ENCODE measurements at places on chromosomes 5 and 9. TPM values are rescaled to one million over a fixed set of nuclear protein-coding genes. Genes with fewer than 3 reads are reported as not detected.
A peak's percentile ranks its signal among the peaks of the same experiment; 100 is the strongest.

DNA sequence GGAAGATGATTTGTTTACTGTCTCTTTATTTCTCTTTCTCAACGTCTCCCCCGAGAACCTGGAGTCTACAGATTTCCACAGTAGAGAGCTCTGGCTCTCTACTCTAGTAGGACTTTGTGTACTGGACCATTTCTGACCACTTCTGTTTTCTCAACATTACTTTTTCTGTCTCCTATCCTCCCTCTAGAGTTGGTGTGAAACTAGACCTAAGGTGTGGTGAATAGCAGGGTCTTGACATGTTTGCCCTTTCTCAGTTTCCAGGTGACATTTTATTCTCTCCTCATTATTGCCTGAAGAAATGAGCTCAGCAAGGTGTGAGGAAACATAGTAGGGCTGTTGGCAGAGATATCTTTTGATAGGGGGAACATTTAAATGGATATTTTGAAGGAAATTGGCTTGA lies 62.1 kb upstream of the IL6ST start:
- no peak overlapping the region for H3K27ac ChIP-seq
- no peak for DNase-seq
- H3K4me3 ChIP-seq: no peak overlapping the region
- no peaks in the 10 kb centered on the region for H3K4me1 ChIP-seq
- H3K27me3 ChIP-seq: no peaks in the 10 kb centered on the region
- H3K36me3 ChIP-seq: no peaks in the 10 kb centered on the region

GRCh38 chr5:177146891-177147638 lies 13.5 kb downstream of the NSD1 start:
- no peak for DNase-seq
- H3K4me1 ChIP-seq: peaks cover 2% of the 10 kb centered on the region
- H3K27me3 ChIP-seq: no peaks in the 10 kb centered on the region

GRCh38 chr5:175700991-175701390 lies 43.1 kb downstream of the HRH2 start:
- H3K4me1 ChIP-seq: no peaks in the 10 kb centered on the region
- H3K4me3 ChIP-seq: no peak overlapping the region
- no peaks in the 10 kb centered on the region for H3K27me3 ChIP-seq
- H3K36me3 ChIP-seq: peaks cover 2% of the 10 kb centered on the region
- H3K27ac ChIP-seq: no peak overlapping the region

DNA sequence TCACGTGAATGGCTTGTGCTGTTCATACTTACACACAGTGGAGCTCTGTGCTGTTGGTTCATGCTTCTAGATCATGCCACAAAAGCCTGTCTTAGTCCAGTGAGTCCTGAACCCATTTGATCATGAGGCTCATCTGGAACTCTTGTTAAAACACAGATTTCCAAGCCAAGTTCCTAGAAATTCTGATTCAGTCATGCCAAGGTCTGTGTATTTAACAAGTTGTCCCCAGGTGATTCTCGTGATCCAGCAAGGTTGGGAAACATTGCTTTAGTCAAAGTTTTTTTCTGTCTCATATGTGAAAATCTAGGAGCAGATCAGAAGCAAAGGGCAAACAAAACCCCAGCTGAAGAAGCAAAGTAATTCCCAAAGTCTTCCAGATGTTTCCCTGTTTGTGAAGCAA lies 112.5 kb upstream of the GAS1 start:
- H3K4me1 ChIP-seq: no peaks in the 10 kb centered on the region
- DNase-seq: no peak
- H3K36me3 ChIP-seq: no peaks in the 10 kb centered on the region
- H3K4me3 ChIP-seq: no peak overlapping the region
- no peak overlapping the region for H3K27ac ChIP-seq

DNA sequence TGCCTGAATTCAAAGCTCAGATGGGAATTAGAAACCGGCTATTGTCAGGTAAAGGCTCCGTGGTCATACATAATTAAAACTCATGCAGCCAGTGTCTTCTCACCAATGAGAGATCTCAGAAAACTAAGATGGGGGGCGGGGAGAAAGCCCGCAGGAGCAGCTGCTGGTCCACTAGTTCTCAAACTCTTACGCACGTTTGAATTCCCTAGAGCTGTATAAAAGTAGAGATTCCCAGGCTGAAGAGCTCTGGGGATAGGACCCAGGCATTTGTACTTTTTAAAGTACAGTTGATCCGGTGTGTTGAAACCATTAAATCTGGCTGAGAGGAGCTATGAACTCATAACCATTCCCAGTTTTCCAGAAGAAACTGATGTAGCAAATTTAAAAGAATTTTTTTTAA lies 68.5 kb downstream of the FRMD3 start:
- H3K4me3 ChIP-seq: no peak overlapping the region
- no peaks in the 10 kb centered on the region for H3K4me1 ChIP-seq
- H3K27ac ChIP-seq: peak overlapping the region; percentile 23
- no peaks in the 10 kb centered on the region for H3K27me3 ChIP-seq
- no peak for DNase-seq
- no peaks in the 10 kb centered on the region for H3K36me3 ChIP-seq

- no peaks in the 10 kb centered on the region for H3K4me1 ChIP-seq
- no peak for DNase-seq
- no peaks in the 10 kb centered on the region for H3K27me3 ChIP-seq
- H3K4me3 ChIP-seq: no peak overlapping the region
- no peak overlapping the region for H3K27ac ChIP-seq
- no peaks in the 10 kb centered on the region for H3K36me3 ChIP-seq
Measured at GRCh38 chr5:89277816-89278215, 394.8 kb upstream of the MEF2C start.

MARCHF3 gene
- 7.4 TPM for total RNA-seq

GRCh38 chr5:78783434-78784130 lies 135.0 kb upstream of the LHFPL2 start:
- H3K27me3 ChIP-seq: no peaks in the 10 kb centered on the region
- H3K36me3 ChIP-seq: no peaks in the 10 kb centered on the region
- no peak for DNase-seq
- H3K4me1 ChIP-seq: no peaks in the 10 kb centered on the region
- no peak overlapping the region for H3K4me3 ChIP-seq
- no peak overlapping the region for H3K27ac ChIP-seq

DNA sequence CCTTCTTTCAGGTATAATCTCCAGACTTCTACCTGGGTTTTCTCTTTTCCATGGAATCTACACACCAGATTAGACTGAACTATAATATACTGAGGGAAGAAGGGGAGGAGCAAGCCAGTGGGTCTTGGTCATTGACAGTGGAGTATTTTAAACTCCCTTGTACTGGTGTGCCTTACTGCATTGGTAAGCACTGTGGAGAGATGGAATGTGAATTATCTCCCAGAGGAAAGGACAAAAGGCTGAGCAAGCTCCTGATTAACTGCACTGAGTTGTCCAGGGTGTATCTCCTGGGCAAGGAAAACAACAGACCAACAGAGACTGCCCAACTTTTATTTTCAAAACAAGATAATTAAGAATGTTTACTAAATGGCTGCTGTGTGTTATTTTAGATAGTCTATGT lies 29.8 kb upstream of the SLCO6A1 start:
- no peak for DNase-seq
- no peaks in the 10 kb centered on the region for H3K27me3 ChIP-seq
- no peaks in the 10 kb centered on the region for H3K4me1 ChIP-seq
- H3K4me3 ChIP-seq: no peak overlapping the region
- no peaks in the 10 kb centered on the region for H3K36me3 ChIP-seq

RANBP17 gene
- total RNA-seq: 1.8 TPM

PFDN1 gene
- 42.7 TPM for total RNA-seq

DNA sequence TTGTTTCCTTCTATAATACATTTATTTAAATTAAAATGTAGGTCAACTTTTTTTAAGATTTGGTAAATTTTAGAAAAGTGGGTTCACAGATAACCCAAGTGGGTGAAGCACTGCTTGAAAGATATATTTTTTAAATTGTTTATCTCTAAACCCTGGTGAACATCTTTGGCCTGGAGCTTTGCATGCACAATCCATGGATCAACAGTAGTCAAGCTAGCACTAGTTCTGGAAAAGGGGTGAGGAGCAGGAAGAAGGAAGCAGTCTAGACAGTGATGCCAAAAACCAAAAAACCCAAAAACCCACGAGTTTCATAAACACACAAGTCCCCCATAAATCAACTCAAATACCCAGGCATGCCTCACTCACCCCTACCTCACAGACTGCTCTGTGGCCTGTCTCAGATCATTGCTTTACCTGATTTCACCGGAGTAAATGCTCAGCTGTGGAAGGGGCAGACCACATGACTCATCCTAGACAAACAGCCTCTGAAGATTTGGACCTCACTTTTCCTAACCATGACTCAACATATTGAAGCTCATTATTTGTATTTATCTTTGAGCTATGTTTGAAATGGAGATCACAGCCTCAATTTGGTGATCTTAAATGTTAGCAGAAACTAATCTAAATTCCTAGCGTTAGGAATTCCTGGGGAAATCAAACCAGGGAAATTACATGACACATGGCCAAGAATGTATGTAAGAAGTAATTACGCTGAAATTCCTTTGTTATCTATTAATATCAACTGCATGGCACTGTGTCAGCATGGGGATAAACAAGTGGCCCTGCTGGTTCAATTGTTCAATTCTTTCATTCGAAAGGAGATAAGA lies 149.6 kb downstream of the ZNF608 start:
- no peaks in the 10 kb centered on the region for H3K27me3 ChIP-seq
- DNase-seq: no peak
- no peak overlapping the region for H3K27ac ChIP-seq
- no peak overlapping the region for H3K4me3 ChIP-seq
- H3K4me1 ChIP-seq: no peaks in the 10 kb centered on the region

DNA sequence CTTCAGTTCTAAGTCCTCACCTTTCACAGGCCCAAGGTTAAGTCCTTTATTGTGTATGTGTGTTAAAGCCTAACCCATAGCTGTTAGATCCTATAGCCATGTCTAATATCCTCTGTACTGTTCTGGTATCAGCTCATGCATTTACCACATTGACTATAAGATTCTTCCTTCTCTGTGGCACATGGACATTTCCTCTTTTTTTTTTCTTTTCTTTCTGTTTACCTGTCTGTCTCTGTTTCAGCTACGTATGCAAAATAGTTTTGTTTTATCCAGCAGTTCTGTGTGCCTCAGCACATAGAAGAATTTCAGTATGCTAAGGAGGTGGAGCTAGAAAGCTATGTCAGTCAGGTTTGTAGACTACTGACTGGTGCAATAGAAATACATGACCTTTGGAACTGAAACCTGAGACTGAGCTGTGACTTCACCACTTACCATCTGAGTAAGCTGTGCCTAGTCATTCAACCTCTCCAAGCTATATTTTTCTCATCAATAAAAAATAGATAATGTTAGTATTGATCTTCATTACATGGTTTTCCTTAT lies 155.6 kb upstream of the VLDLR start:
- no peak overlapping the region for H3K27ac ChIP-seq
- no peaks in the 10 kb centered on the region for H3K27me3 ChIP-seq
- DNase-seq: no peak
- H3K4me1 ChIP-seq: no peaks in the 10 kb centered on the region
- H3K4me3 ChIP-seq: no peak overlapping the region

DNA sequence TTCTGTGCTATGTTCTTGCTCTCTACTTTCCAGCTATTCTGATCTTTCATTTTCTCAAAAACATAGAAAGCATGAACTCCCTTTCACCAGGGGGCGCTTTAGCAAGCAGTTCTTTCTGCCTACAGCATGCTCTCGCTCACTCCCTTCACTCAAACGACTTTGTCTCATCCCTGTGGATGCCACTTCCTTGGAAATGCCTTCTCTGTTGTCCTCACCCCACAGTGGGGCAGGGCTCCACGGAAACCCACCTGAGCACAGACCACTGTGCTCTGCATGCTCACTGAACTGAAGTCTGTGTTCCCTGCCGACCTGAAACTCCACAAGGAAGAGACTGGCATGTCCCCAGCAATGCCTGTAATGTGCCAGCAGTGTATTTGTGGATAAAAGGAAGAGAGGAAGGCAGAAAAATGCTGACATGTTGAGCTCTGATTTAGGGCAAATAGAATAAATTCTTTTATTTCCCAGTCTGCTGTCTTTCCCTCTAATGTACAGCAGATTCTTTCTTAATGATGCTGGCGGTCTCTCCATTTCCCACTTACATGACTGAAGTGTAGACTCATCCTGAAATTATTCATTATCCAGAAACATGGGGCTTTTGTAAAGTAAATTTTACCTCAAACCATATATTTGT lies 4.9 kb upstream of the ROR2 start:
- H3K27ac ChIP-seq: no peak overlapping the region
- H3K4me3 ChIP-seq: no peak overlapping the region
- H3K27me3 ChIP-seq: no peaks in the 10 kb centered on the region
- H3K36me3 ChIP-seq: no peaks in the 10 kb centered on the region
- no peaks in the 10 kb centered on the region for H3K4me1 ChIP-seq

GFPT2 gene
- total RNA-seq: 118 TPM

GRCh38 chr5:10601246-10602030 lies 37.6 kb downstream of the ANKRD33B start:
- peaks cover 4% of the 10 kb centered on the region for H3K4me1 ChIP-seq
- peak; percentile 89 for DNase-seq
- H3K4me3 ChIP-seq: peak overlapping the region; percentile 5
- H3K27ac ChIP-seq: peak overlapping the region; percentile 82
- no peaks in the 10 kb centered on the region for H3K27me3 ChIP-seq

AP3S1 gene
- total RNA-seq: 87.2 TPM

GRCh38 chr5:4207486-4207885 lies 611.9 kb downstream of the IRX1 start:
- no peaks in the 10 kb centered on the region for H3K36me3 ChIP-seq
- no peaks in the 10 kb centered on the region for H3K27me3 ChIP-seq
- H3K27ac ChIP-seq: no peak overlapping the region
- DNase-seq: no peak

DNA sequence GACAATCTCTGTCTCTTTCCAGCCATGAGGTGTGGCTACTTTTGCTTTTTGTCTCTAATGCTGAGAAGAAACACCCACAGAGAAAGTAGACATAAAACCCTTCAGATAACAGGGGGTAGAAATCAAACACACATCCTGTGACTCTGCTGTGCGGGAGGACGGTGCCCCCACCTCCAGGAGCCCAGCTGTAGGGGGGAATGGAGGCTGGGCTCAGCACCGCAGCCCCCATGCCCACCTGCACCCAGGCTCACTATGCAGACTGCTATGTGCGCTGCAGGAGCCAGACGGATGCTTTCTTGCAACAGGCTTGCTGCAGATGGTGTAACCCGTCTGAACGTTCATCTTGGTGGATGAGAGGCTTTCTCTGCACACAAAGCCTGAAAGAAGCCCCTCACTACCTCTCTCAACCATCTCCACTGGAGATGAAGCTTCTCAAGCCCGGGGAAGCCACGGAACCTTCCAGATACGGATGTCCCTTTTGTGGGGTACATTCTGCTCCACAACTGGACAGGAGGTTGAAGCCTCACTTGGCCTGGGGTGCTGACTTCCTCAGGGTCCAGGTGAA lies 207.2 kb downstream of the GADD45G start:
- H3K36me3 ChIP-seq: no peaks in the 10 kb centered on the region
- H3K27me3 ChIP-seq: no peaks in the 10 kb centered on the region
- no peak overlapping the region for H3K27ac ChIP-seq
- no peak overlapping the region for H3K4me3 ChIP-seq
- peak; percentile 8 for DNase-seq
- H3K4me1 ChIP-seq: no peaks in the 10 kb centered on the region

Data from uterus (tissue), 4 donors.